ENCODE measurements at places on chromosomes 2 and 18.

DNA sequence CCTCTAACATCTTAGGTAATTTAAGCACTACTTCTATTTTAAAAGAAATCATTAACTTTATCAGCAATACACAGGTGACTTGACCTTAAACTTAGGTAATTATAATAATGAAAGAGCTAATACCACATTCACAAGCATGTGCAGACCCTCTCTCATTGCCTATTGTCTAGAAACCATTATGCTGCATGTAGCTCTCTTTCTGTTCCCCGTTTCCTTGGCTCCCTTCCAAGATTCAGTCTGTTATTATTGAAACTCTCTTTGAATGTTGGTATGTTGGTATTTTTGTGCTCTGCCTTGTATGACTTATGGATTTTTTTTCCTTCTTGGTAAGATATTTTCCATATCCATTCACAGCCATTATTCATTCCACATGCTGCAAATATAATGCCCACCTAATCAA, 201.2 kb downstream of the CDCA7 start:
- no peak for DNase-seq

- no peak for DNase-seq
Measured at GRCh38 chr2:33616873-33617272, 17.8 kb upstream of the FAM98A start.

GRCh38 chr2:225103737-225104141, 61.5 kb upstream of the DOCK10 start:
- DNase-seq, result no peak

DNA sequence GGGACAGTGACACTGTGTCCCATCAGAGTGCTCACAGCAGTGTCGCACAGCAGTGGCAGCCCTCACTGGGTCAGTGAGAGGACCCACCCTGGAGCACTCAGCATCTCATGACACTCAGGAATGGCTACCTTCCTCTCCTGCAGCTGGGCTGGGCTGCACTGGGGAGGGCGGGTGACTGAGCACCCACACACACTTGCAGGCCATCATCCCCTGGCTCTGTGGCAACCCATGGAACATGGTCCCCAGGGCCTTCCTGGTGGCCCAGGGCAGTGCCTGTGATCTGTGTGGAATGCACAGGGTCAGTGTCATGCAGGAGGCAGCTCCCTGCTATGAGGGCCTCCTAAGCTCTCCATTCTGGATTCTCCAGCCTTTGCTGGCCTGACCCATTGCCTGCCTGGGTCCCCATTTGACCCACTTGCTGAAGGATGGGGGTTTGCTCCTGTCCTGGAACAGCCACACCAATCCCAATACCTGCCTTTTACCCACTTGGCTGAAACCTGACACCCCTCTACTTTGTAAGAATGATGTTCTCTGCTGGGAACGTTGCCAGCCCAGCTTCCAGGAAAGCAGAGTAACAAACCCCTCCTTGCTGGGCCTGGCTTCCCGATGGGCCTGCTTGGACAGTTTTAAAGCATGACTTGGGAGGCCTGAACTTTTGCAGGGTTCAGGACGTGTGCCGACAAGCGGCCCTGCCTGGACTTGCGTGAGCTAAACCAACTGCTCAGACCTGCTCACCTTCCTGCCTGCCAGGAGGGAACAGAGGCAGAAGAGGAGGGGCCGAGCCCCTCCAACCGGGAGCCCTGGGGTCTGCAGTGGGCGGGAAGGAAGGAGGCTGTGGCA, 13.7 kb downstream of the HS6ST1 start:
- no peak for DNase-seq

DNA sequence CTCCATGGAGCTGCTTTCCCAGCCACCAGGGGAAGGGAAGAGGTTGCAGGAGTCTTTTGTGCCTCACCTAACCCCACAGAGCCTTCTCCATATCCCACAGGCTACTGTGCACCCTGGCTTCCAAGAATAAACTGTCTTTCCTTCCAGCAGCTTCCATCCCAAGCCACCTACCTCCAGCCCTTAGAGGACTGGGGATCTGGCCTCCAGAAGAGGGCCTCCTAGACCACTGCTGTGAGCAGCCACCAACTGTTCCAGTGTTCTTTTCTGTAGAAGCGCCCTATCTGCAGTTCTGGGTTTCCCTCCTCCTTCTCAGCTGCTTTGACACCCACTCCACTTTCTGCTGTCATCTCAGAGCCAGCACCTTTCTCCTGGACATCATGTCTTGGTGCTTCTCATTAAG, 30.7 kb upstream of the REG3G start:
- no peak for DNase-seq

DNA sequence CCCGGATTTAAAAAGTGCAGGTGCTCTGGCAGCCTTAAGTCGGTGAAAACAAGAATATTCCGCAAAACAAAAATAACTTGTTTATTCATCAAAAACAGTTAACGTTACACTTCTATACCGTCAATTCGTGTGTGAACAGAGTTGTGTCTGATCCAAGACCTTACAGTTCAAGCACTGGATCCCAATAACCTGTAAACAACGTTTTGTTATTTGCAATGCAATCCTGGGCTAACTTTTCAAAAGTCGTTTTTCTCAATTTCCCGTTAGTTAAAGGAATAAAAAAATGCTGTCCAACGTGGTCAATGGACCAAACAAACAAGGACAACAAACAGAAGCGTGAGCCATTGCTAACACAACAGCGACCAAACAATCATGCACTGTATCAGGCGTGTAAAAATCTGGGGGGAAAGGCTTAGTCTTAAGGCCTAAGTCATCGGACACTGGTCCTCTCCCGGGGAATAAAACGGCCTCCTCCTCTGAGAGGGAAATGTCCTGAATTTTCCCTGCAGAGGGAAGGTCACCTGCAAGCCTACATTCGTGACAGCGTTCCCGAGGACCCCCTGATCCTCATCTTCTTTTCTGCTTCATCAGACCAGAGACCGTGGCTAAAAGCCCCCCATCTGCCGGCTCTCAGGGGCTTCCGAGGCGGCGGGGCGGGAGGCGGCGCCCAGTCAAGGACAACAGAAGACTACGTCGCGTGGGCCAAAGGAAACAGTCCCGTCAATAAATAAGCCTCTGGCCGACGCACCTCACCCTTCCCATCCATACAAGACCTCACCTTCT, 490 bp downstream of the NDUFS1 start:
- DNase-seq, result no peak
